IMR-90 (cell line): ENCODE measurements at places on chromosomes 3 and 15. TPM values are rescaled to one million over a fixed set of nuclear protein-coding genes. Genes with fewer than 3 reads are reported as not detected.

The NANOGP8 gene
- not detected in 2 replicates for total RNA-seq

- no peak for DNase-seq
Measured at GRCh38 chr3:17398959-17399551, 343.4 kb downstream of the TBC1D5 start.

The MEX3B gene
- 3.6 and 6.7 TPM in 2 replicates for total RNA-seq

The CACNA2D3 gene
- total RNA-seq, result 0.28 and 0.36 TPM in 2 replicates

- DNase-seq, result peak; percentile 80
Measured at GRCh38 chr3:188595890-188596376, 442.0 kb downstream of the LPP start.

DNA sequence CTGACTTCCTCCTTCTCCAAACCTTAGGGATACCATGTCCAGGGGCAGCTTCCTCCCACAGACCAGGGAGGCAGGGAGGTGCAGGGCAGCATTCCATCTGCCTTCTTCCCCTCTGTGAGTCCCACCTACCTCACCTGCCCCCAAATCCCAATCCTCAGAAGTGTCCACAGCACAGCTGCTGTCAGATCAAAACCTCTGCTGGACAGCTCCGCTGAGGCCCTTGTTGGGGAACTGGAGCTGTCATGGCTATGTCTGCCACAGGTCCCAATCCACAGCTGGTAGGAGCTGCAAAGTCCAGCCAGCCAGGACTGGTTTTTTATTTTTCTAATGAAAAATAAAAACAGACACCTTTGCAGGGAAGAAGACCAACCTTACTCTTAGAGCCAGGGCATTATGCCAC is 40.7 kb upstream of the TBC1D21 start:
- no peak for DNase-seq

GRCh38 chr3:143956838-143957237 is 14.8 kb upstream of the DIPK2A start:
- DNase-seq, result no peak
